ENCODE measurements at places on chromosomes 12 and 14. TPM values are rescaled to one million over a fixed set of nuclear protein-coding genes. Genes with fewer than 3 reads are reported as not detected.

DNA sequence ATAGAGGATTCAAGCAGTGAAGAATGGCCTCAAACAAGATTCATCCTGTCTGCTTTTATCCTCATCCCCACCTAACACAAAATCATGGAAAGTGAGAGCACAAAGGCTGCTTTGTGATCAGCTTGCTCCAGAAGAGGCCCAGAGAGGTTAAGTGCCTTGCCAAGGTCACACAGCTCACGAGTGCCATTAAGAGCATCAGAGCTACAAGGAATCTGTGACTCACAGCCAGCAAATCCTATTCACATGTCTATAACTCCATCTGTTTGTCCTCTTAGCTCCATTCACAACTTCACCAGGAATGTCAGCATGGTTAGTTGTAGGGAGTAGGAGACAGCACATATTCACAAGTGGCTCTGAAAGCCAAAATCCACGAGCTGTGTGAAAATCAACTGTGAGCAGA, 79.8 kb downstream of the TTC9 start:
- DNase-seq = peak; percentile 22

- no peak for DNase-seq
These were observed 17.7 kb downstream of the SBNO1 start for GRCh38 chr12:123346946-123347345.

Gene TMEM119
- total RNA-seq = 1.8 TPM

GRCh38 chr12:108620236-108620879, 13.3 kb downstream of the SELPLG start:
- DNase-seq = no peak

GRCh38 chr12:102862486-102862885, 54.6 kb downstream of the PAH start:
- no peak for DNase-seq

Gene SIX6
- not detected for total RNA-seq

DNA sequence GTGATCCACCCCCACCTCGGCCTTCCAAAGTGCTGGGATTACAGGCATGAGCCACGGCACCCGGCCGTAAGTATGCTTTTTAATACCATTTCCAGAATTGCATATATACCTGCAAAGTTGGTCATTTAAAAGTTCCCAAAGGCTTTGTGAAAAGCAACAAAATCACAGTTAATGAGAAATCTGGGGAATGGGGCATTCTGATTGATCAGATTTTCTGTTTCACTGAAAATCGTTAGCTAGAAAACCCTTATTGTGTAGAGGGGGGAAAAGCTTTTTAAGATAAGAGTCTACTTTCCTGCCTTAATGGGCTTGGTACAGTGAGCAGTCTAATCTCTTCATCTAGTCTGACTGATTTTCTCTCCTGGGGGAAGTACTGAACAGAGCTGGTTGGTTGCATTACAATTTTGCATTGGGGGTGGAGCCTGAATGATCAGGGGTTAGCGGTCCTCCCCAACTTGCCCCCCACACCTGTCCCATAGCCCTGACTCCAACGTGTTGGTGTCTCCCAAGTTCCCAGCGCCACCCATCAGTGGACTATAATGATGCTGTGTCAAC, 23.8 kb downstream of the IL31 start:
- DNase-seq = no peak

DNA sequence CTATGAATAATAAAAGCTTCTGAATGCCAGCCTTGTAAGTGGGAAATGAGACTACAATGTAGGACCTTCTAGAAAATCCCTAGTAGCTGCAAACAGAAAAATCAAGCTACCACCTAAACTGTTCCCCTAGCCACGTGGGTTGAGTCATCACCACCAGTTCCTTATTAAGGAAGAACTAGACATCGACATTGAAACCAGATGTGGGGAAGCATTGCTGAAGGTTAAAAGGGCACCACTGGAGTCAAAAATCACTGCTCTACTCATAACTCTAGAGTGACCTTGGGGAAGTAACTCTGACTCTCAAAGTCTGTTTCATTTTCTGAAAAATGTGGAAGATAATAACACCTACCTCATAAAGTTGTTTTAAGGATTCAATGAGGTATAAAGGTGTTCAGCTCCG, 9.4 kb upstream of the CNIH1 start:
- peak; percentile 32 for DNase-seq

DNA sequence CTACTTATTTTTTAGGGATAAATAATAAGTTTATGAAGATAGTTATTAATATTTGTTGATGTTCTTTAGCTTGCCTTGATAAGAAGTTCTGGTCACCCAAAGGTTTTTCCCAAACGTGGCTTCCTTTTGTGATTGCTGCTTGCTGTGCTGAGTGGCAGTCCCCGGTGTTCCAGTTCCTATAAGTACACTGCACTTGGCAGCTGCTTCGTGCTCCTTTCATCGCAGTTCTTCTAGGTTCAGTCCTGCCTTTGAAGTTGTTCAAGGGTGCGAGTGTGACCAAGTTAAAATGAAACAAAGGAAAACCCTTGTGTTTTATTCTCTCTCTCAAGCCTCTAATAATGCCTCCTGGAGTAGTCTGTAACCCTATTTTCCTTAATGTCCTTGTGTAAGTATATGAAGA, 128.5 kb upstream of the ATF1 start:
- no peak for DNase-seq

GRCh38 chr12:106135781-106136180, 3.0 kb downstream of the NUAK1 start:
- no peak for DNase-seq

Gene AQP2
- not detected for total RNA-seq

DNA sequence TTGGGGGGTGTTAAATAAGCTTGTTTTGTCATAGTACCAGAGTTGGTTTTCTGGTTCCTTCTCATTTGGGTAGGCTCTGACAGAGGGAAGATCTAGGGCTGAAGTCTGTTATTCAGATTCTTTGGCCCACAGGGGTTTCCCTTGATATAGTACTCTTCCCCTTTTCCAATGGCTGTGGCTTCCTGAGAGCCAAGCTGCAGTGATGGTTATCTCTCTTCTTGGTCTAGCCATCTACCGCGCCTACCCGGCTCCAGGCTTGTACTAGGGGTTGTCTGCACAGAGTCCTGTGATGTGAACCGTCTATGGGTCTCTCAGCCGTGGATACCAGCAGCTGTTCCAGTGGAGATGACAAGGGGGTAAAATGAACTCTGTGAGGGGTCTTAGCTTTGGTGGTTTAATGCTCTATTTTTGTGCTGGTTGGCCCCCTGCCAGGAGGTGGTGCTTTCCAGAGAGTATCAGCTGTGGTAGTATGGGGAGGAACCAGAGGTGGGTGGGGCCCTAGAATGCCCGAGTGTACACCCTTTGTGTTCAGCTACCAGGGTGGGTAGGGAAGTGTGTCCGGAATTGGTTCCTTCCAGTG, 209.7 kb downstream of the GPHN start:
- no peak for DNase-seq

GRCh38 chr14:75064205-75064567, 362 bp upstream of the ACYP1 start:
- DNase-seq = no peak

GRCh38 chr12:54126696-54127537, 61.9 kb downstream of the SMUG1 start:
- DNase-seq = no peak

Gene HCAR3
- not detected for total RNA-seq

GRCh38 chr12:40137252-40137651, 31.4 kb upstream of the SLC2A13 start:
- no peak for DNase-seq

Gene PEBP1
- 127 TPM for total RNA-seq

DNA sequence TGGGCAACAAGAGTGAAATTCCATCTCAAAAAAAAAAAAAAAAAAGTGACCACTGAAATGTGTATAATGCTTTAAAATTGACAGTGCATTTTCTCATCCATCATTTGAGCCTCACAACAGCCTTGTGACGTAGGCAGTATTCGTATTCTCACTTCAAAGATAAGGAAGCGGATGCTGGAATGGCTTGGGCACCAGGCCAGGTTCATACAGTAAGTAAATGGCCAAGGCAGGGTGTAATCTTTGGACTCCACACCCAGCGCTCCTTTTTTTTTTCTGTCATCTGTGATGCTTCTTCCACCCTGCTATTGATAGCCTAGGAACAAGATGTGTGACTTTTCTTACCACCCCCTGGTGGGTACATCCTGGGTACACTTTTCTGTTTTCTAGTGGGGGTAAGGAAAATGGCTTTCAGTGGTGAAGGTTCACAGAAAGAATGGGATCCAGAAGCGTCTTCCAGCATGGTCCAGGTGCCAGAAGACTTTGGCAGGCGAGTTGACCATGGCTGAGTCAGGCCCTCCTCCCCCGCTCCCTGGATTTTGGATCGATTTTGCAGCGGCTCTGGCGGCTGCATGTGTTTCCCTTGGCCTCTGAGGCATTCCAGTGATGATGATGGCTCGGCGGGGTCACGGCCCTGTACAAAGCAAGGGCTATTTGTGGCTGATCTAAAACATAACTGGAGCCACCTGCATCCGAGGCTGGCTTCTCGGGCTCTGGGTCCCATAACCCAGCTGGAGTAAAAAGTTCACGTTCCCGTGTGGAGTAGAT, 110.6 kb downstream of the CACNA1C start:
- DNase-seq = peak; percentile 99

DNA sequence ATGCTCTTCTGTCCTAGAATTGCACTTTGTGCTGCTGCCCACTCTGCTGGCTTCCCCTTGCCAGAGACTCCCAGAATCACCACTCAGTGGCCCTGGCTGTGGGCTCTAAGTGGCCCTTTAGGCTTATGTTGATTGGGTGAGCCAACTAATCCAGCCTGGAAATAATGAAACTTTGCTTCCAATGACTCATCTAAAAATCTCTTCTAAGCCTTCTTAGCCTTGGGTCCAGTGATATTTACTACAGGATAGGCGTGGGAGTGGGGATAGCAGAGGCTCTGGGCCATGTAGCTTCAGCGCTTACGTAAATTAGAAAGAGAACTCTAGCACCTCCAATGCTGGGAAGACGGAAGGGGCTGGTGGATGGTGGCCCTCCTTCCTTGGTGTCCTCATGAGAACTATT, 137.9 kb downstream of the TTC8 start:
- DNase-seq = no peak

DNA sequence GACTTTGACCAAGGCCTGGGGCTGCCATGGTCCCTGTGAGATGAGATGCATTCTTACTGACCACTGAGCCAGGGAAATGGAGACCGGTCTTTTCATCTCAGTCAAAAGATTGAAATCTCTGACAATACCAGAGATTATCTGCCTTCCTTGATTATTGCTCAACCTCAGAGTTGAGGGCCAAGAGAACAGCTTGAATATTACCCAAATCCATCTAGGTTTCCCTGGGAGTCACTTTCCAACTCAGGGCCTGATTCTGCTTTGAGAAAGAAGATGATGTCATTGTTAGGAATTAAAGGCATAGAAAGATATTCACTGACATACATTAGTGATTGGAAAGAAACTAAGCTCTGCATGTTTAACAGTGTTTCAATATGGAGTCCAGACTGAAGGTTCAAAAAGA, 515.9 kb upstream of the TBX3 start:
- peak; percentile 44 for DNase-seq

Gene ZNF605
- total RNA-seq = 14.3 TPM

GRCh38 chr12:24948420-24948756, 513 bp downstream of the BCAT1 start:
- DNase-seq = peak; percentile 52

Gene SERPINA10
- total RNA-seq = not detected

GRCh38 chr14:33524244-33524643, 426.6 kb downstream of the EGLN3 start:
- no peak for DNase-seq

- DNase-seq = peak; percentile 32
These were observed 70.4 kb downstream of the TBK1 start for GRCh38 chr12:64522316-64522715.

All from astrocyte (in vitro differentiated cells and primary cell).